ENCODE measurements at places on chromosomes 12 and 14.

DNA sequence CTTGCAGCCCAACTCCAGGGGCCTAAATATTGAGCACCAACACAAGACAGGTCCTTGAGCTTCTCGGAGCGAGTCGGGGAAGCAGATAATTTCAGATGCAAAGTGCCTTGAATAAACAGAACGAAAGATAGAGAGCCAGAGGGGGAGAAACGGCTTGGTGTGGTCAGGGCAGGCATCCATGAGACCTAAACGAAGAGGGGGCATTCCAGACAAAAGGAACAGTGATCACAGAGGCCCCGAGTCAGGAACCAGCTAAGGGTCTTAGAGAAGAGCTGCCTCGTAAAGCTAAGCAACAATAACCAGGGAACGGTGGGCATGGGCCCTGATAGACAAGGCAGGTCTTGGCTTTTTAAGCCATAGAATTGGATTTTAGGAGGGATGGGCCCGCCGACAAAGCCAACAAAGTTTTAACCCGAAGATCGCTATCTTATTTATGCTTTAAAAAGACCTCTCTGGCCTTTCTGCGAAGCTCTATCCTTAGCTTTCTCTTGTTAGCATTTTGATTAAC, 421 bp upstream of the ACADS start:
- DNase-seq, result no peak

DNA sequence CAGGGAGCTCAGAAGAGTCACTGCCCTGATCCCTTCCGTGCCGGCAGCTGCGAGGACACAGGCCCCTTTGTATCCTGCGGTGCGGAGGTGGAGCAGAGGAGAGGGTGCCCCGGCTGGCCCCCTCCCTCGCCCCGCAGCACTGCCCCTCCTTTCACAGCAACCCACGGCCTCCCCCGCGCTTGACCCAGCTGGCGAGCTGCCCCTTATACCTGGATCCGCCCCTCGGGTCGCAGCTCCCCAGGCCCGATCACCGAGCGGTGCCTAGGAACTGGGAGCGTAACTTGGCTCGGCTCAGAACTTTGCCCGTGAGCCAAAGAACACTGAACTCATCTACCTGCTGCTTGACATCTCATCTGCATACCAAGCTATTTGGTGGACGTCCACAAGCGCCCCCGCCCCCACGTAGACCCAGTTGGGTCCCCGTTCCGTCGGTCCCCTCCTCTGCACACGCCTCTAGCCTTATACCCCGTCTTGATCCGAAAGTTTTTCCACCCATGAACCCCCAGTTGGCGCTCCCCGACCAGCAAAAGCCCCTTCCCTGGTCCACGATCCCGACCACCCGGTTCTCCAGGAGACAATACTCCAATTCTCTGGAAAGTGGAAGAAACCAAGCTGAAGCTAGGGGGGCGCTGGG, 697 bp upstream of the DNAJC14 start:
- peak; percentile 69 for DNase-seq

- DNase-seq, result no peak
Observed at GRCh38 chr12:128111951-128112350, 155.0 kb upstream of the TMEM132C start.

DNA sequence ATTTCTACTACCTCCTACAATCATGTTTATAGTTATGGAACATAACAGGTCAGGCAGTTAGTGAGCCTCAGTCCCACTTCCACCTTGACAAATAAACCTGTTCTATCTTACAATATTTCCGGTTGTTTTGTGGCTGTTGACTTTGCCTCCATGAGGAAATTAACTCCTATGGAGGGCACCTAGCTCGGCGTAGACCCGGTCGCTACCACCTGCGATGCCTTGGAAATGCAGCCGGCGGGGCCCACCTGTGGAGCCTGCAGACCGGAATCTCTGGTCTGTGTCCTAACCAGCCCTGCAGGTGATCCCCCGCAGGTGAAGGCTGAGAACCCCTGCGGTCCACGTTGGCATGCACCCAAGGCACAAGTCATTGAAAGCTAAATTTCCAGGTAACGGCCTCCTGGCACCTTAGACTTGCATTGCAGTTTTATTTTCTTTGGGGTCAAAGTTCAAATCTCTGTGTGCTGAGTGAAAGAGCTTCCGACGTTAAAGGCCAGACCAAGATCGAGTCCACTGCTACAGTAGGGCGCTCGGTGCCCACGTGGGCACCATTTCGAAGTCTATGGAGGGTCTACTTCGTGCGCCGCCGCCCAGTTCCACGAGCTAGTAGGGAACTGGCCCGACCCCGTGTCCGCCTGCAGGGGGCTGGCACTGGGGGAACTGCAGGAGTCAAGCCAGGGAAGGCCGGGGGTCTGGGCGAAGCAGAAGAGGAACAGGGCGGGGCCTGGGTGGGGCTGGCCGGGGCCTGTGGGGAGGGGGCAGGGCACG, 782 bp upstream of the PIWIL1 start:
- no peak for DNase-seq

DNA sequence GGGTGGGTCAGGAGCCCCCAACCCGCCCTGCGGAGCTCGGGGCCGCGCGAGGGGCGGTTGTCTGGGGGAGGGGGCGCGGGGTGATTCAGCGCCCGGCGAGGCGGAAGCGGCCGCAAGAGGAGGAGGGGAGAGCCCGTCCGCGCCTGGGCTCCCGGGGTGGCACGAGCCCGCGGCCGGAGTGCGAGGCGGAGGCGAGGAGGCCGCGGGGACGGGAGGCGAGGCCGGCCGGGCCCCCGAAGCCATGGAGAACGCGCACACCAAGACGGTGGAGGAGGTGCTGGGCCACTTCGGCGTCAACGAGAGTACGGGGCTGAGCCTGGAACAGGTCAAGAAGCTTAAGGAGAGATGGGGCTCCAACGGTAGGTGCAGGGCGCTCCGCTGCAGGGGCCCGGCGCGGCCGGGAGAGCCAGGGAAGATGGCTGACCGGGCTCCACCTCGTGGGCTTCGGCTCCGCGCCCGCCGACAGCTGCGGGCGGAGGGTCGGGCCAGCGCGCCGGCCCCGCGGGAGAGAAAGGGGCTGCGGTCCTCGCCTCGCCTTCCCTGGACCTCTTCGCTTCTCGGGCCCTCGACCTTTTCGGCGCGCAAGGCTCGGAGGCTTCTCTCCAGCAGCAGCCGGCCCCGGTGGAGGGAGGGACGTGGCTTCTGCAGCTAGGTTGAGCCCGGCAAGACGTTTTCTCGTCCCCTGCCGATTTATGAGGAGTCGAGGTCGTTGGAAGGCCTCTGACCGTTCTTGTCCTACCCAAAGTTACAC, 677 bp downstream of the ATP2A2 start:
- peak; percentile 65 for DNase-seq

- DNase-seq, result no peak
Observed at GRCh38 chr12:124191024-124191359, 103.9 kb upstream of the RFLNA start.

DNA sequence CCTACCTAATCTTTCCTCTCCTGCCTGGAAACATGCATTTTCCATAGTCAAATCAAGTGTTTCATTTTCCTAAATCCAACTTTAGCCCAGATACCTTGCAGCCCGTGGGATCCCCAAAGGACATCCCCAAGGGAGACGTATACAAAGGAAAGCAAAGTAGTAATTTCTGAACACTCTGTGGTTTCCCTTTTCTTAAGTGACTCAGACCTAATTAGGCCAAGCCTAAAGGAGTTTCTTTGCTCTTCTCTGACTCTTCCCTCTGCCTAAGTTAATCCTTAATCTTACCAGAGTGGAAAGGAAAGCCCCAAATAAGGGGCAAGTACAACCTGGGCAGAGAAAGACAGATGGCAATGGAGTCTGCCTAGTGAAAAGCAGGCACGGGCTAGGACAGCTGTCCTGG, 250.3 kb downstream of the SPTSSA start:
- DNase-seq, result no peak

DNA sequence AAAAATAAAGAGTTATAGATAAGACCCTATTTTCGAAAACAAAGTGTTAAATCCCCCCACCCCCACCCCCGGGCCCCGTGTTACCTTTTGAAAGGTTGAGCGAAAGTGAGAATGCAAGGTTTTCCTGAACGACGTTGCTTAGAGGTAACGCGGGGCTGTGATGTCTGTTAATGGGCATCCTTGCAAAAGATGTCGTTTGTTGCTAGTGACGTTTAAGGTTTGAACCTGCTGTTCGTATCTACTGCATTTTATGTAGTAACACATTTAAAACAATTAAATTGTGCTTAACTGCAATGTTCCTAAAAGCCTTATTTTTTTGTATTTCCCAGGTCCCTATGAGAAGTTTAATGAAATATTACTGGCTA, 1.2 kb downstream of the CPSF6 start:
- no peak for DNase-seq

DNA sequence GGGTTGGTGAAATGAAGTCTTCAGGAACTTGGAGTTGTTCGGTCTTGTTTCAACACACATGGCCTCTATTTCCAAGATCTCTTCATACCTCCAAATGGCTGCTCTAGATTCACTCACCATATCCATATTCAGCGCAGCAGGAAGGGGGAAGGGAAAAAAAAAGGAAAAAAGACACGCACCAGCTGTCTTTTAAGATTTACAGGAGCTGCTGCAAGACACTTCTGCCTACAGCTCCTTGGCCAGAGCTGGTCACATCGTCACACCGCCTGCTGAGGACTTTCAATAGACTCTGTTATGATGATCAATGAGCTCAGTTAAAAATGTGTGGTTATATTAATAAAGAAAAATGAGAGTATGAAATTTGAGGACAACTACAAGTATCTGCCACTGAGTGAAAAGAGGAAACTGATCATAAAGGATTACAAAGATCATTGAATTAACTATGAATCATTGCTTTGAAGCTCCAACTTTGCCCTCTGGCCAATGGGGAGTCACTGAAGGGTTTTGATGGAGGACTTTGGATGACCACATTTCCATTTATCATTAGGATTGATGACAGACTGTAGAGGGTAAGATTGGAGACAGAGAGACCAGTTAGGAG, 182.1 kb upstream of the HMGA2 start:
- no peak for DNase-seq

GRCh38 chr12:57772429-57773322, at the start of gene EEF1AKMT3:
TSS of gene EEF1AKMT3 (plus strand) at chr12:57772614. CDS start at chr12:57772725, 111 bp downstream.
- peak; percentile 81 for DNase-seq

DNA sequence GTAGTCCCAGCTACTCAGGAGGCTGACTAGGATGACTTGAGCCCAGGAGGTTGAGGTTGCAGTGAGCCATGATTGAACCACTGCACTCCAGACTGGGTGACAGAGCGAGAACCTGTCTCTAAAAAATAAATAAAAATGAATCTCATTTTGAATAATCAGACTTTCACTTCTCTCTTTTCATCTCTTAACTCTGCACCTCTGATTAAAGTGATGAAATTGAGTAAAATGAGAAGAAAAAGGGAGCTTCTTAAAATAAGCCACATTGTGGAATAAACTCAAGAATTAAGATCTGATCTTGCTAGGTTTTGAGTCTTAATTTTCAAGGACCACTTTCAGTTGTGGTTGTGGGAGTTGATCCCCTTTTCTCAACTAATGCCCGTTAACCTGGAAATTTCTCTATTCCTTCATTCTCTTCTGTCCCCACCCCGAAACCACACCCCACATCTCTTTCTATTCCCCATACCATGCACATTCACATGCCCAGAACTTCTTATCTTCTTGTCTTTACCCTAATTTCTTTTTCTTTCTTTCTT, 70.9 kb upstream of the ETV6 start:
- no peak for DNase-seq

- no peak for DNase-seq
Observed at GRCh38 chr14:100730581-100730980, 3.9 kb downstream of the DLK1 start.

- DNase-seq, result no peak
Observed at GRCh38 chr14:103000291-103000921, 56.9 kb downstream of the CDC42BPB start.

- DNase-seq, result no peak
Observed at GRCh38 chr12:113933201-113933786, 32.8 kb downstream of the RBM19 start.

- peak; percentile 72 for DNase-seq
Observed at GRCh38 chr12:47730341-47730744, 5.1 kb upstream of the ENDOU start.

DNA sequence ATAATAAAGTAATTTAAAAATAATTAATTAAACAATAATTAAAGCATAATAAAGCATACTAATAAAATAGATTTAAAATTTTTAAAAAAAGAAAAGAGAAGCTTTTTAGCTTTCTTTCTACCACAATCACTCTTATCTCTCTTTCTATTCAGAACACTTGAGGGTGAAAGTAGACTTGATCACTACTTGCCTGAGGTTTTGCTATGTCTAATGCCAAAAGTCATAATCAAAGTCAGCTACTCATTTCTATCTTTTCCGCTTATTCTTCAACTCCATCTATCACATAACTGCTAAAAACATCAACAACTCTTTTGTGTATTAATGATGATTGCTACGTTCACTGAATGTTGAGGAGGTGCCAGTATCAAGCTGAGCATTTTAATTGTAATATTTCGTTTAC, 202.0 kb upstream of the KRR1 start:
- no peak for DNase-seq

GRCh38 chr14:24875203-24875838, 174.6 kb downstream of the STXBP6 start:
- no peak for DNase-seq

- no peak for DNase-seq
Observed at GRCh38 chr12:1373901-1374735, 220.3 kb downstream of the FBXL14 start.

DNA sequence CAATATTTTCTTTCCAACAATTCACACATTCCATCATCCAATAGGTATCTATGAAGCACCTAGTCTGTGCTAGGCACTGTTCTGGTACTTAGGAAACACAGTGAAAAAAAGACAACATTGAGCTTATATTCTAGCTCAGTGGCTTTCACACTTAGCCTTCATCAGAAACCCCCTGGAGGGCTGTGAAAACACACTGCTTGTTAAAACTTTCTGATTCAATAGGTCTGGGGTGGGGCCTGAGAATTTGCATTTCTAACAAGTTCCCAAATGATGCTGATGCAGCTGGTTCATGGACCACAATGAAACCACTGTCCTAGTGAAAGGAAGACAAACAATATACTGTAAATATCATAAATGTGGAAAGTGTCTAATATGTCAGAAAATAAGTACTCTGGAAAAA, 5.9 kb downstream of the VTI1B start:
- DNase-seq, result no peak

GRCh38 chr12:111156304-111156703, 212.6 kb downstream of the PHETA1 start:
- no peak for DNase-seq

DNA sequence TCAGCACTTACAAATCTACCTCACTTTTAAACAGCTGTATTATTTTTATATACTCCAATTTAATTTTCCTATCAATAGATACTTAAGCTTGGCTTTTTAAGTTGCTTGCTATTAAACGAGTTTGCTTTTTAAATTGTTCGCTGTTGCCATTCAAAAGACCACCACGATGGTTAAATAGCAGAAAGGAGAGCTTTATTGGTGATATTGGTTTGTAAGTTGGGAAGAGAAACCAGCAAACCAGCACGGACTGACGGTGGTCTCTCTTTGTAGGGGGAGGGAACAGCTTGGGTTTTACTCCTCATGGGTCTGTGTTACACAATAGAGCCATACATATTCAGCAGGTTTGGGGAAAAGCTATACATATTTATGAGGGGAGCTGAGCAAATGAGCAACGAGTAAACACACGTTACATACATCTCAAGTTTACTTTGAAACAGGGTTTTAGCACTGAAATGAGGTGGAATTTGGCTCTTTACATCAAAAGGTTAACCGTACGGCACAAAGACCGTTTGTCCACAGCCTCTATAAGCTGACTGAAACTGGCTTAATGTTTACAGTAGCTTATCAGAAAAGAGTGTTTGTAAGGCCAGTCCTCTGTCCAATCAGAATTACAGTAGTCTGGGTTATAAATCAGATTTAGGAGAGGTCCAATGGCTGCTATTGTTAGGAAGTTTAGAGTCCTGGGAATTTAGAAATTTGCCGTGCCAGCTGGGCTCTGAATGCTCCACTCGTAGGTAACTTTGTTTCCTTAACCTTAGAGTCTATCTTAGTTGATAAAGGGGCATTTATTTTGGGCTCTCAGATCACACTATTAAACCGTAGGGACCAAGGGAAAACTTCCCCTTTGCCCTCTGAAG, 69.7 kb upstream of the DHRS4 start:
- peak; percentile 19 for DNase-seq
